Effector CD8-positive, alpha-beta T cell (primary cell): ENCODE measurements at places on chromosomes 5 and 9.

- no peak for DNase-seq
Measured at GRCh38 chr5:155827949-155828348, 499.0 kb upstream of the SGCD start.

- no peak for DNase-seq
Measured at GRCh38 chr5:175872287-175873087, 1.1 kb downstream of the CPLX2 start.

DNA sequence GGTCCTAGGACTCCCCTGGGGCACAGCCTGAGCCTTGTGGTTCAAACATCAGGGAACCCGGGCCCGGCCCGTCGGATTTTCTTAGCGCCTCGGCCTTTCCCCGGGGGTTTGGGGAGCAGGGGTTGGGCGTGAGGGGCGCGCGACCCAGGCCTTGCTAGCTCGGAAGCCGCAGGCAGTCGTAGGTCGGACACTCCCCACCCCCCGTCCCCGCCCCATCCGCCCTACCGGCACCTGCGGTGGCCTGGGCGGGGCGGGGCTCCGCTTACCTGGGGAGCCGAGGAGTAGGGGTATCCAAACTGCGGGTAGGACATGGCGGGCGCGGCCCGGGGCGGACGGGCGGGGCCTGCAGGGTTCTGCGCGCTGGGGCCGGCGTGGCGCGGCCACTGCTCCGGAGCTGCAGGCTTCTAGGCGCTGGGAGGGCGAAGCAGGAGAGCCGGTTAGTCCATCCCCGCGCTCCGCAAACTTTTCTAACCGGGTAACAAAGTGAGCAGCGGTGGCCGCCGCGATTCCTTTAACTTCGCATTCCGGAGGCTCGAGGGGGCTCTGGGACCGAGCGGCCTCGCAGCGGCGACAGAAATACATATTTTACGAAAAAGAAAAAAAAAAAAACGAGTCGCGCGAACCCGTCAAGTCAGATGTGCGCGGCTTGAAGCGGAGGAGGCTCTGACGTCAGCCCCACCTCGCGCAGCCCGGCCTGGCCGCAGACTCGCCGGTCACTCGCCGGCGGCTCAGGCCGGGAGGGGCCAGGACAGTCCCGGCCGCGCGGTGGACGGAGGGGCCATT lies at the start of gene IRX4:
Gene IRX4, minus strand, starts transcription at position 589 of the 783 bp plus-strand sequence. Its CDS starts 278 bp downstream, at position 311.
- no peak for DNase-seq

- DNase-seq, result no peak
Measured at GRCh38 chr9:105416840-105417239, 31.0 kb upstream of the FSD1L start.

- no peak for DNase-seq
Measured at GRCh38 chr5:146653560-146653959, 137.6 kb upstream of the GPR151 start.
